T-helper 22 cell (primary cell): ENCODE measurements at places on chromosomes 7 and 10.

- DNase-seq, result no peak
These were observed 59.7 kb downstream of the IGF2BP3 start for GRCh38 chr7:23410446-23411183.

GRCh38 chr7:159329818-159330378 is 185.2 kb upstream of the VIPR2 start:
- no peak for DNase-seq

DNA sequence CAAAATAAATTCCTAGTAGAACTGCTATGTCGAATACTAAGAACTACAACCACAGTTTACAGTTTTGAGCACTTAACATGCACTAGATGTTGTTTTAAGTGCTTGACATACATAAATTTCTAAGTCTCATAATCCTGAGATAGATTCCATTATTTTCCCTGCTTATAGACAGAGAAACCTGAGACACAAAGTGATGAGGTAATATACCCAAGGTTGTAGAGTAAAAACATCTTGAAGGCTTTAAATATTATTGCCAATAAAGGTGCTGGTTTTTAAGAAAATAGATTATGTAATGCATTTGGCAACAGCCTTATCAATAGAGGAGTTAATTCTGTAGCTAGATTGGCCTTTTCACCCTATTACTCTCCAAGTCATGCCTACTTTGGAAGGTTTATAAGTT is 48.2 kb downstream of the PLEKHA8 start:
- DNase-seq, result no peak

DNA sequence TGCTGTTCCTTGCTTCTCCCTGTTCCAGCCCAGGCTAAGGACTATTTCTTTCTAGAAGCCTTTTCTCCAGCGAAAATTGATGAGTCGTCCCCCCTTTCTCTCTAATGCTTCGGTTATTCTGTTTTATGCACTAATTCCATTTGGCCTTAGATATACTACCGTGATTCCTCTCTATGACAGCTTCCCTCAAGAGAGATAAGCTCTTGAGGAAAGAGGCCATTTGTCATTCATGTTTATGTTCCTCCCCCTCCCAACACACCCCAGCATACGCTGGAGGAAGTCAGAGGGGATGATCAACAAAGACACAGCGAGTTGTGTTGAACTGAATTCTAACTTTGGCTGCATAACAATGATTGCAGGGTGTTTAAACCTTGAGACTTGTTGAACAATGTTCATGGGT is 198.8 kb downstream of the BMPER start:
- no peak for DNase-seq

GRCh38 chr7:94509887-94510581 is 425 bp downstream of the CASD1 start:
- DNase-seq, result peak; percentile 48

- DNase-seq, result no peak
These were observed 115.0 kb downstream of the FAM107B start for GRCh38 chr10:14659626-14660196.

DNA sequence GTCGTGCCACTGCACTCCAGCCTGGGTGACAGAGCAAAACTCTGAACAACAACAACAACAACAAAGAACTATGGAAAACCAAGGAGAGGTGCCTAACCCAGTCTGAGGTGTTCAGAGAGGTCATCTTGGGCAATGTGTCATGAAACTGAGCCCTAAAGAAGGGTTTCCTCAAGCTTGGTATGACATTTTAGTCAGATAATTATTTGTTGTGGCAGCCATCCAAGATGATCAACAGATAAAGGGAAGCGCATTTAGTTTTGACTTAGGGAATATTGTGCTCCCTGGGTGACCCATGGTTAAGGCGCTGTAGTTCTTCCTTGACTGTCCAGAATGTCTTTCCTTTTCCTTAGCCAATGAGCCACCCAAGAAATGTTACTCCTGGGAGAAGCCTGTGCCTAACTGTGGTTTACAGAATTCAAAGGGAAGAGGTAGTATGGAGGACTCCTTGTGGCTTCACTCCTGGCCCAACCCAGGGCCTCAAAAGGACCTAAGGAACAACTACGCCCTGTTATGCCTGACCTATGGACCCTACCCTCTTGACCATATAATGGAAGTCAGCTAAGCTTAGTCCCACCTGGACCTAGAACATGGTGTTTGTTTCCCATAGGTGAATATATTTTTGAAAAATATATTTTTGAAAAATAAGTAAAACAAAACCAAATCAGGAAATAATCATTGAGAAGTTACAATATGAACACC is 42.4 kb downstream of the TPST1 start:
- DNase-seq, result no peak
